ENCODE measurements at places on chromosomes 5 and 9.

GRCh38 chr5:127324756-127325155, 34.2 kb downstream of the MEGF10 start:
- DNase-seq = no peak

DNA sequence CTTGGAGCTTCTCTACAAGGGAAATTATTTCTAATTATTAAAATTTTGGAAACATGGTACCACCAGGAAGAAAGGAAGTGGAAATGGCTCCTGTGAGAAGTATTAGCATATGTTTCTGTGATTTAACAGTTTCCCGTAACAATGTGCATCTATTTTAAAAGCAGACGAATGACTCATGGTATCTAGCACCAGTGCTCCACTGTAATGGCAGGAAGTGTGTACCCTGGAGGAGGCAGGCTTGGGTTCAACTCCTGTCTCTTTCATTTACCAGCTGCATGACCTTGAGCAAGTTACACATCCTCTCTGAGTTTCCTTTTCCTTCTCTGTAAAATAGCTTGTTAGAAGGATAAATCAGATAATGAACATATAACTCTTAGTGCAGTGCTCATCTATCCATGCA, 41.0 kb upstream of the ANGPTL2 start:
- DNase-seq = no peak

DNA sequence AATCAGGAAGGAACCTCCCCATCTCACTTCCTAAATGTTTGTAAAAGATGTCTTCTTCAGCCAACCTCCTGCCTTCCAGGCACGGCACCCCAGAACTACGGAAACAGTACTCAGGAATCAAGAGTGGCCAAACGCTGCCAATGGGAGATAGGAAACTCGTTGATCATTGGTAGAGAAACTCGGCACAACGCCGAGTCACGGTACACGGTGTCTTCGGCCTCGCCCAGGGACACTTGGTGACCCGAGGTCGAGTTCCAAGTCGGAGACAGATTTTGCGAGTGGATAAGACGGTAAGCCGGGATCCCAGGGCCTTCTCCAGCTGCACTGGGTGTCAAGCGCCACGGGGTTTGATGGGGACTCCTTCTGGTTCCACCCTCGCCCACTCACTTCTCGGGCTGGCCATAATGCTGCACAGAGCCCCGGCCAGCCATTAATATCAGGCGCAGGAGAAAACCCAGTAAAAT, 343 bp downstream of the KIAA0825 start:
- DNase-seq = no peak

GRCh38 chr5:15236911-15237508, 263.0 kb upstream of the FBXL7 start:
- DNase-seq = no peak

DNA sequence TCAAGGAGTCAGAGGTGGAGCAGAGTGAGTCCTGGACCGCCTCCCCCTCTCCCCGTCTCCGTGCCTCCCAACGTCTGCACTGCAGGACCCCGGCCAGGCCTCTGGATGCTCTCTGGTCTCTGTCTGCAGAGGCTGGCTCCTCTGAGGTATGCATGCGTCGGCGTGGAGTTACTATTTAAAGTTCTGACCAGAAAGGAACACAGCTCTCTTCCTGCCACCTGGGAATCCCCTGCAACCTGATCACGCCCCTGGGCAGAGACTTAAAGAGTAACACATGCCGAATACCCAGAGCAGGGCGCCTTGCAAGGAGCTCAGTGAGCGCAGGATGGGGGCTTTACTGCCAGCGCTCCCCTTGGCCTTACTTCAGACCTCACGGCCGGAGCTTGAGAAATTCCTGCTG, 16.0 kb downstream of the ANXA6 start:
- peak; percentile 58 for DNase-seq

- no peak for DNase-seq
Observed at GRCh38 chr5:33035851-33036527, 324.9 kb downstream of the NPR3 start.

DNA sequence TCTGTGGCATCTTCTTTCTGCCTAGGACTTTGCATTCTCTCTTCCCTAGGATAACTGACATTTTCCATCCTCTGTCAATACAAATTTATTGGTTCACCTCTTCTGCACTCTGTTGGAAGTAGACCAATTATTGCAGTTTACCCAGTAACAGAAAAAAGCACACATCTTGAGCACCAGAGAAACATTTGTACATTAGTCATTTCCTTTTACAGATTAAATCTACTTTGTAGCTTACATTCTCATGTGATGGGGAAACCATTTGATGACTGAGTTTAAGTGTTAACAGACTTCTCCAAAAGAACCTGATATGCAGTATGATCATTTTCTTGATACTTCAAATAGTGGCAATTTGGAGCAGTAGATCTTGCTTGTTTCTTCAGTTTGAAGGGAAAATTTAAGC, 1098.8 kb downstream of the DTWD2 start:
- no peak for DNase-seq

- no peak for DNase-seq
Observed at GRCh38 chr9:137974746-137975526, 97.4 kb downstream of the CACNA1B start.

GRCh38 chr5:15715967-15716366, 216.0 kb downstream of the FBXL7 start:
- no peak for DNase-seq
